ENCODE measurements at places on chromosomes 16 and 17.

DNA sequence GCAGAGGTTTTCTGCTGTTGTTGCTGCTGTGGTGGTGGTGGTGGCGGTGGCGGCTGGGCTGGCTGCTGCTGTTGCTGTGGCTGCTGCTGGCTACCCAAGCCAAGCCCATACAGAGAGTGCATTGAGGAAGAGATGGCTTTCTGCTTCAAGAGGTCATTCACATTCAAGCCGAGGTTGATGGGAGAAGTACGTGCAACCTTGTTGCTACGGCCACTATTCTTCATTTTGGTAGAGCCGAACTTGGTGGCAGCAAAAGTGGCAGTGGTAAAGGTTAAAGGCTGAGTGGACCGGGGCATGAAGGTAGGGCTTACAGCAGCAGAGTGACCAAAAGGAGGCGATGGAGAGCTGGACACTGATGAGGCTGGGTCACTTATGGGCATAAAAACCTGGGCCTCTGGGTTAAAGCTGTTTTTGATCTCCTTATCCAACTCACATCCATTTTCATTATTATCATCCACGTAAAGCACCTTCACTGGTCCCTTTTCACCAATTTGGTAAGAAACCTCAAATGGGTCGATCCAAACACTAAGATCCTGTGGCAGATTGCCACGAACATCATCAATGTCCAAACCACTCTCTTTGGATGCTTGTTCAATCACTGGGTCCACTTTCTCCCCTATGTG, 2.8 kb downstream of the TOB1 start:
- DNase-seq: peak; percentile 51

- no peak for DNase-seq
These were observed 51.1 kb upstream of the CACNG5 start for GRCh38 chr17:66783656-66784381.

DNA sequence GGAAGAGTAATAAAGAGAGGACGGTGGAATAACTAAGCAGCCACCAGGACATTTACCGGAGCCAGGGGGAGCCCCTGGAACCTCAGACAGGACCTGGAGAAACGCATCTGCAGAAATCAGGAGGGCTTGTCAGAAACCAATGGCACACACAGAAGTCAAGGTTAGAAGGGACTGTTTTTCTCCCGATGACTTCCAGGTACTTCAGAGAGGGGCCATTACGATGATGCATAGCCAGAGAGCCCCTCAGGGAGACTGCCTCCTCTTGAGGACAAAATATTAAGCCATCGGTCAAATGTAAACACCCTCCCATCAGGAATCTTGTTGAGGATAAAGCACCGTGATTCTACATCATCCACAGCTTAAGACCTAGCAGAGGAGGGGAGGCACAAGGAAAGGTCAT, 333.6 kb upstream of the CDH5 start:
- DNase-seq: no peak

DNA sequence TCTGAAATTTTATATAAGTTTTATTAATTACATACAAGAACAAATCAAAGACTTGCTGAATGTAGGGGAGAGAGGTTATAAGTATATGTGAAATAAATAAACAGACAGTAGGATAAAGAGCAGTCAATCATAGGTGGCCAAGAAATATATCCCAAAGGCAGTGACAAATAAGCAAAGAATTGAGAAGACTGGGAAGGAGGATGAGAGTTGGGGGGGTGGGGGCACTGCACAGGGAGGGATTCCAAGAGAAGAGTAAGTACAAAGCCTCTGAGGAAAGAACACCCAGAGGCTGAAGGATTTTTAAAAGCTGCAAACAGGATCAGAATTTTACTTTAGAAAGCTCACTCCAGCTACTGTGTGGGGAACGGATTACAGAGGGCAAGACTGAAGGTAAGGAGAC, 2.8 kb downstream of the PELP1 start:
- DNase-seq: no peak

DNA sequence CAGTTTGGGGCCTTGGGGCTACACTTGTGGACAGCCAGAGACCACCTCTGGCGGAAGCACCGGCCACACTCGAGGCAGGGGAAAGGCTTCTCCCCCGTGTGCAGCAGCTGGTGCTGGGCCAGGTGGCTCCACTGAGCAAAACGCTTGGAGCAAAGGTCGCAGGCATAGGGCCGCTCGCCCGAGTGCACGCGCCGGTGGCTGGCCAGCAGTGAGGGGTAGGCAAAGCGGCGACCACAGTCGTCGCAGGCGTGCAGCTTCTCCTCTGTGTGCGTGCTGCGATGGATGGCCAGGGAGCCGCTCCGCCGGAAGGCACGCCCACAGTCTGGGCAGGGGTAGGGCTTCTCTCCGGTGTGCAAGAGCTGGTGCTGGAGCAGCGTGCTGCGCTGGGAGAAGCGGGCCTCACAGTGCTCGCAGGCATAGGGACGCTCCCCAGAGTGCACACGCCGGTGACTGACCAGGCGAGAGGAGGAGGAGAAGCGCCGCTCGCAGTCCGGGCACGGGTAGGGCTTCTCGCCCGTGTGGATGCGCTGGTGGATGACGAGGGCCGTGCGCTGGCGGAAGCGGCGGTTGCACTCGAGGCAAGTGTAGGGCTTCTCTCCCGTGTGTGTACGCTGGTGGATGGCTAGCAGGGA, 5.8 kb downstream of the ZNF689 start:
- DNase-seq: no peak

GRCh38 chr17:27620721-27621120, 10.3 kb upstream of the LGALS9 start:
- no peak for DNase-seq

DNA sequence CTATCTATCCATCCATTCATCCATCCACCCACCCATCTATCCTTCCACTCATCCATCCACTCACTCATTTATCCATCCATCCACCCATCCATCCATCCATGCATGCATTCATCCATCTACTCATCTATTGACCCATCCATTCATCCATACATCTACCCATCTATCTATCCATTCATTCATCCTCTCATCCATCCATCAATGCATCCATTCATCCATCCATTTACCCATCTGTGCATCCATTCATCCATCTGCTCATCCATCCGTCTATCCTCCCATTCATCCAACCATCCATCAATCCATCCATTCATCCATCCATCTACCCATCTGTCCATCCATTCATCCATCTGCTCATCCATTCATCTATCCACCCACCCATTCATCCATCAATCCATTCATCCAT, 224.5 kb upstream of the MAF start:
- DNase-seq: no peak

GRCh38 chr17:48348352-48348751, 81.7 kb downstream of the SKAP1 start:
- no peak for DNase-seq

- DNase-seq: peak; percentile 78
These were observed 22.4 kb downstream of the C17orf75 start for GRCh38 chr17:32319548-32319905.
